AG09309 (cell line): ENCODE measurements at places on chromosomes 6 and 20.

DNA sequence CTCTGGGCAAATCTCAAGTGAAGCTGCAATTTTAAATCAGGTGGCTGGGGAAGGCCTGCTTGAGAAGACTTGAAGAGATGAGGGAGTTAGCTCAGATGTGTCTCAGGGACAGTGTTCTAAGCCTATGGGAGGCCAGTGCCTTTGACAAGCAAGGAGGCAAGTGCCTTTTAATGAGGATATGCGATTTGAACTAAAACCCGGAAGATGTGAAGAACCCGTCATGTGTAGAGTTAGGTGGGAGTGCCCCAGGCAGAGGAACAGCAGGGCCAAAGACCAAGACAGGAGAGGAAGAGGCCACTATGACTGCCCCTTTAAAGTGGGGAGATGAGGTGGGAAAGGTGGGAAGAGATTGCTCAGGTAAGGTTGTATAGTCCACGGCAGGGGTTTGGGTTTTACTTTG lies 71.9 kb downstream of the SLX4IP start:
- DNase-seq: no peak

DNA sequence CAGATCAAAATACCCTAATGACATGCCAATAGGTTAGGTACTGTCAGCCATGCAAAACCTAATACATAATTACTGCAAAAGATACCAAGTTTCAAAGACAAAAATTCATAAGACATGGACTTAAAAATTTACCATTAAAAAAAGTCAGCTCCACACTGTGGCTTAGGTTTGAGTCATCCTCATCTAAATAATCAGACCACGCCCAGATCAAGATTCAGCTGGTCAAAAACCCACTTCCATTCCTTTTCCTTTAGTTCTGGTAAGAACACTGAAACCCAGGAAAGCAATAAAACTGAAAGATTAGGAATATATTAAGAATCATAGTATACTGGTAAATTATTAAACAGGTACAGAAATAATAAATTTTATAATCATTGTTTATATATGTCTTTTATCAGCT lies 81.0 kb upstream of the ASF1A start:
- DNase-seq: no peak

GRCh38 chr6:43389730-43390295 lies 20.4 kb upstream of the ZNF318 start:
- no peak for DNase-seq

DNA sequence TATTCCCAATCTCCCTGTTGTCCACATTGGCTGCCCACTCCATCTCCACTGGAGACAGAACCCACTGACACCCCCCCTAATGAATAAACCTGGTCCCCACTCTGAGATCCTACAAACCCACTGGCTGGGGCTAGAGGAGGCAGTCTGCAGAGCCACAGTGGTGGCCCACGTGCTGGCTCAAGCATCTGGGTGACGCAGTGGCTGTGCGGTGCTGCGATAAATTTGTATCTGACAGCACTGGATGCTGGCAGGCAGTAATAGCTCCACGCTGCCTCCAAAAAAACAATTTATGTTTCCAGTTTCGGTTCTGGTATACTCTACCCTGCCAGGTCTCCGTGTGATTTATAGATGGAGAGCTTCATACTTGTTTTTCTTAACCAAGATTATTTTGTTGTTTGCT lies 87.1 kb upstream of the SYNDIG1 start:
- DNase-seq: no peak

GRCh38 chr6:47308198-47308517 lies 1.5 kb downstream of the TNFRSF21 start:
- no peak for DNase-seq

- no peak for DNase-seq
Observed at GRCh38 chr6:63732336-63732735, 96.7 kb downstream of the PHF3 start.

- no peak for DNase-seq
Observed at GRCh38 chr6:103522045-103522444, 1337.7 kb downstream of the HACE1 start.

DNA sequence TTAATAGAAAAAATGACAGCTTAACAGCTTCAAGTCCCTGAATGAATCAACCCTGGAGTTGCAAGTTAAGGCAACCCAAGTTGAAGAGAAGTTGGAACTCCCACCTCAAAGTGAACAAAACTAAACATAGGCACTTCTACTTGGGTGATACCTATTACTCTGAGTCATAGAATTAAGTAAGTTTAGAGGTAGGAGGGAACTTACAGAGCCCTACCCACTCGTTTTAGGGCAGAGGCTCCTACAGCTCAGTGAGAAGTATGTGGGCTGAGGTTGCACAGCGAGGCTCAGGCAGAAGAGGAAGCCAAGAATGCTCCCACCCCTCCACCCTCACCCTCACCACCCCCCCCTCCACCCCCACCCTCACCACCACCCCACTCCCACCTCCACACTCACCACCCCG lies 42.2 kb downstream of the NFATC2 start:
- DNase-seq: no peak

DNA sequence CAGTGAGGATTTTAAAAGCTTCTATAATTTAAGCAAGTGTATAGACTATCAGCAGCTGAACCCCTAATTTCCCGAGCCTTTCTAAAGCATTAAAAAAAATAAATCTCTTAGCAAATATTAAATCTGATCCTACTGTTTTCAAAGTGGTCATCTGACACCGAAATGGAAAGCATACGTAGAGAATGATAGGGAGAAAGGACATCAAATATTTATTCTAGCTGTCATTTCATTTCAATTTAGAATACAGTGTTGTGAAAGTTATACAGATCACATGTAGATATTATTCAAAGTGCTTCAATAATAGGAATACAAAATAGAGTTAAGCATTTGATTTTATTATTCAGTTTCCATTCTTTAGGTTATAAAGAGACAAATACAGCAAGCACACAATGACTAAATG lies 61.9 kb upstream of the PKIB start:
- no peak for DNase-seq

- no peak for DNase-seq
Observed at GRCh38 chr6:100370265-100370664, 94.5 kb downstream of the SIM1 start.

DNA sequence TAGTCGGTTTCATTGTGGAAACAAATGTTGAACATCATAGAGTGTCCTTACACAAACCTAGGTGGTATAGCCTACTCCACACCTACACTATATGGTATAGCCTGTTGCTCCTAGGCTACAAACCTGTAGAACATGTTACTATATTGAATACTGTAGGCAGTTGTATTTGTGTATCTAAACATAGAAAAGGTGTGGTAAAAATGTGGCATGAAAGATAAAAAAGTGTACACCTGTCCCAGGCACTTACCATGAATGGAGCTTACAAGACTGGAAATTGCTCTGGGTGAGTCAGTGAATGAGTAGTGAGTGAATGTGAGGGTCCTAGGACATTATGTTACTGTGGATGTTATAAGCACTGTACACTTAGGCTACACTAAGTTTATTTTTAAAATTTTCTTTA lies 103.0 kb downstream of the ZFAND3 start:
- no peak for DNase-seq

DNA sequence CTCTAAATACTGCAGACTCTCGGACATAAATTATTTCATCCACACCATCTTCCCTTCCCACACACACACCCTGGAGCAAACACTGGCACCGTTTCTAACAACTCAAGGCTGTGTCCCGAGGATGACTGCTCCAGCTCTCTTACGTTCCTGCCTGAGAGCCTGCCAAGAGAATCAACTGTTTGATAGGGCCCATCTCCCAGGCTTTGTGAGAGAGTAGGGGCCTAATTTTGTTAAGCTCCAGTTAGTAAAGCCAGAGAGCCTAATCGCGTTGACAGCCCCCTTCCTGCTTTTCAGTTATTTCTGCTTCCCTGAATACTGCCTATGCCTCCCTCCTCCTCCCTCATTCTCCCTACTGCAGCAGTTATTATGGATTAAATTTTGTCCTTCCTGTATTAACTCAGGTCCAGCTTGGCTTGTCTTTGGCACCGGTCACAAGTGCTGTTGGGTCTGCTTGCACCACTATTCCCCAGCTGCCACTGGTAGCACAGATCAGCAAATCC lies 118.1 kb upstream of the TMEM181 start:
- DNase-seq: no peak
